ENCODE measurements at places on chromosomes 1 and 21.

DNA sequence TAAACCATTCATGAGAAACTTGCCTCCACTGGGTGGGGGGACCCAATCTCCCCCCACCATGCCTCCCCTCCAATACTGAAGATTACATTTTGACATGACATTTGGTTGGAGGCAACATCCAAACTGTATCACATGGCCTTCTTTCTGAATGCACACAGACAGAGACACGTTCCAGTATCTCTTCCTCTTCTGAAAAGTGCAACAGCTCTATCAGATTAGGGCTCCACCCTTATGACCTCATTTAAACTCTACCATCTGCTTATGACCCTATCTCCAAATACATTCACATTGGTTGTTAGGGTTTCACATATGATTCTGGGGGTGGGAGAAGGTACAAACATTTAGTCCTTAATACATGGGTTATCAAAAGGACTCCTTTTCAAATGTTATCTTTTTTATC lies 481.8 kb upstream of the NFIA start:
- DNase-seq: no peak

DNA sequence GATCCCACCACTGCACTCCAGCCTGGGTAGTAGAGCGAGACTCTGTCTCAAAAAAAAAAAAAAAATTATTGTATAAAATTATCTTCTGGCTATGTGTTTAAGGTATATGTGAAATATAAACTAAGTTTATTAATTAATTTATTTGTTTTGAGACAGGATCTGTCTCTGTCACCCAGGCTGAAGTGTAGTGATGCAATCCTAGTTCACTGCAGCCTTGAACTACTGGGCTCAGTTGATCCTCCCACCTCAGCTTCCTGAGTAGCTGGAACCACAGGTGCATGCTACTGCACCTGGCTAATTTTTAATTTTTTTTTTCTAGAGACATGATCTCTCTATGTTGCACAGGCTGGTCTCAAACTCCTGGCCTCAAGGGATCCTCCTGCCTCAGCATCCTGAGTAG lies 67.9 kb downstream of the RD3 start:
- no peak for DNase-seq

- no peak for DNase-seq
Observed at GRCh38 chr1:159911326-159912070, 11.5 kb upstream of the CFAP45 start.

DNA sequence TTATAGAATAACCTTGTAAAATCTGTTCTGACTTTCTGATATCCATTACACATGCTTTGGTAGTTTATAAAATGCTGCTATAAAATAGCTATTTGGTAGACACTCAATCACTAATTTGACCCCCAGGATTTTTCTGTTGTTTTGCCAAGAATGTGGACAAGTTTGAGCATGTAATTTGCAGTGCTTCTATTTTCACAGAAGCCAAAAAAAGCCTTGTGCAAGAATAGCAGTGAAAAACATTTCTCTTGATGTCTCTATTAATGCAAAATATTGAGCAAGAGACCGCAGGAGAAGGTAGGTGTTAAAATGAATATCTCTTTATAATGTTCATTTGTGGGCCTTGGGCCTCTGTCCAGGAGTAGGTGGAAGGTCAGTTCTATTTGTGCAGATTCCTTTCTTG lies 22.5 kb downstream of the MAP3K7CL start:
- peak; percentile 72 for DNase-seq

- DNase-seq: no peak
Observed at GRCh38 chr1:11365744-11366387, 92.9 kb downstream of the UBIAD1 start.

DNA sequence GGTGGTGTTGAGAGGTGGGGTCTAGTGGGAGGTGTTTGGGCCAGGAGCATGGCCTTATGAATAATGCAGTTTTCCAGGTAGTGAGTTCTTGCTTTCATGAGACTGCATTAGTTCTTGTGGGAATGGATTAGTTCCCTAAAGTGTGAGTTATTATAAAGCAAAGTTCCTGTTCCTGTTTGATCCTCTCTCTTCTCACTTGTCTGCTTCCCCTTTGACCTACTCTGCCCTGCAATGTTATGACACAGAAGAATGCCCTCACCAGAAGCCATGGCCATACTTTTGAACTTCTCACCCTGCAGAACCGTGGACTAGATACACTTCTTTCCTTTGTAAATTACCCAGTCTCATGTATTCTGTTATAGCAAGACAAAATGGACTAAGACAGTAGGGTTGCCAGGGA lies 53.6 kb downstream of the MAP3K7CL start:
- no peak for DNase-seq

Data from choroid plexus epithelial cell (primary cell).